ENCODE measurements at places on chromosomes 13 and 19.

DNA sequence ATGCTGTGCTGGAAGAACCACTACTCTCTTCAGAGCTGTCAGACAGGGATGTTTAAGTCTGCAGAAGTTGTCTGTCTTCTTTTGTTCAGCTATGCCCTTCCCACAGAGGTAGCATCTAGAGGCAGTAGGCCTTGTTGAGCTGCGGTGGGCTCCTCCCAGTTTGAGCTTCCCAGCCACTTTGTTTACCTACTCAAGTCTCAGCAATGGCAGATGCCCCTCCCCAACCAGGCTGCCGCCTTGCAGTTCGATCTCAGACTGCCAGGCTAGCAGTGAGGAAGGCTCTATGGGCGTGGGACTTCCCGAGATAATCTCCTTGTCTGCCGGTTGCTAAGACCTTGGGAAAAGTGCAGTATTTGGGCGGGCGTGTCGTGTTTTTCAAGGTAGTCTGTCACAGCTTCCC, 42.1 kb upstream of the UQCRFS1 start:
- no peak for DNase-seq

- DNase-seq: no peak
These were observed 4.8 kb upstream of the LGALS7B start for GRCh38 chr19:38784224-38784623.

DNA sequence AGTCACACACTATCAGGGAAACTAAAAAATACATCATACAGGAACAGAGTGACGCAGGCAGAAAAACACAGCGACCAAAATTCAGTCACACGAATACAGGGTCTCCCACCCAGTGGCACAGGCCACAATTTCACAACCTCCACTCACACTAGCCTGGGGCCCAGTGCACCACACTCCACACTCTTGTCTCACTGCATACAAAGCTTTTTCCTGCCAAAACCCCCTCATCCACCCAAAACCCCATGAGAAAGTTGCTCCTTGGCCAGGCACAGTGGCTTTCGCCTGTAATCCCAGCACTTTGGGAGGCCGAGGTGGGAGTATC, 1.2 kb downstream of the S1PR5 start:
- no peak for DNase-seq

DNA sequence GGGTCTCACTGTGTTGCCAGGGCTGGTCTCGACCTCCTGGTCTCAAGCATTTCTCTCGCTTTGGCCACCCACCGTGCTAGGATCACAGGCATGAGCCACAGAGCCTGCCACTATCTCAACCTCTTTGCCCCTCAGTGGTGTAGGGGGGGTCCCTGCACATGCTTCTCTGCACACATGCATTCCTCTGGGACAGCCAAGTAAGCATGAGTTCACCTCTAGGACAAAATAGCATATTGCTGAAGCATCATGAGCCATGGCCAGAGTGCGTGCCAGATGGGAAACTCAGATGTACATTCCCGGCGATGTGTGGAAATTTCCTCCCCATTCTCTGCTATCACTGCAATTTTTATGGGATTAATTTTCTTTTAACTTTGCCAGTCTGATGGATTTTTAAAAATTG, 23.1 kb downstream of the CHAF1A start:
- DNase-seq: no peak

- no peak for DNase-seq
These were observed 380.7 kb downstream of the SLITRK5 start for GRCh38 chr13:88051746-88052482.

- DNase-seq: no peak
These were observed 173.8 kb upstream of the SOX21 start for GRCh38 chr13:94886191-94886590.

DNA sequence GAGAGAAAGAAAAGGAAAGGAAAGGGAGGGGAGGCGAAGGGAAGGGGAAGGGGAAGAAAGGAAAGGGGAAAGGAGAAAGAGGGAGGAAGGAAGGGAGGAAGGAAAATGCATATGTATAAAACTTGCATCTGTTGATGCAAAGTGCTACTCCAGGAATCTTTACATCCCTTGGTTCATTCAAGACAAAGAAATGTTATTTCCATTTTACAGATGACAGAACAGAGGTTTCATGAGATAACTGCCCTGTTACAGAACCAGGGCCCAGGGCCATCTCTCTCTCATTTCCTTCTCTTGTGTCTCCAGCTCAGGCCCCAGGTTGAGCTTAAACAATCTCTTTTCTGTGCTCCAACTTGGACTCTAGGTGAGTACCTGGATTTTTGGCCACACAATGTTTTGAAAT, 1.8 kb upstream of the SLC25A30 start:
- DNase-seq: no peak

Data from Kasumi-1 (cell line).